ENCODE measurements at places on chromosomes 1 and 21.

DNA sequence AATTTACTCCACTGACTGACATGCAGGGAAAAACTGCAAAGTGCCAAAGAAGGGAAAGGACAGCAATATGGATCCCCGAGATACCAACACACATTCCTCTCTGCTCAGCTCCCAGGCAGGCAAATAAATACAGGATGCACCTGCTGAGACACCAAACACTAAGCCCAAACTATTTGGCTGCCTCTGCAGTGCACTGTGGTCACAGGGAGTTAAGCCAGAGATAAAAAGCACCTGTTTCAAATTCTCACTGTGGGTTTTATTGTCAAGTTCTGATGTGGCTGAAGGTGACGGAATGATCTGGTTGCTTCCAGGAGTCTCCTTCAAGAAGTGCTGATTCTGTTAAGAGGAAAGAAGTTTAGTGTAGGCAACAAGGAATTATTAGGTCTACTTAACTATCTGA lies 17.7 kb downstream of the TEX38 start:
- DNase-seq, result peak; percentile 31

- DNase-seq, result no peak
These were observed 62.0 kb upstream of the SAMD11 start for GRCh38 chr1:861714-862113.

DNA sequence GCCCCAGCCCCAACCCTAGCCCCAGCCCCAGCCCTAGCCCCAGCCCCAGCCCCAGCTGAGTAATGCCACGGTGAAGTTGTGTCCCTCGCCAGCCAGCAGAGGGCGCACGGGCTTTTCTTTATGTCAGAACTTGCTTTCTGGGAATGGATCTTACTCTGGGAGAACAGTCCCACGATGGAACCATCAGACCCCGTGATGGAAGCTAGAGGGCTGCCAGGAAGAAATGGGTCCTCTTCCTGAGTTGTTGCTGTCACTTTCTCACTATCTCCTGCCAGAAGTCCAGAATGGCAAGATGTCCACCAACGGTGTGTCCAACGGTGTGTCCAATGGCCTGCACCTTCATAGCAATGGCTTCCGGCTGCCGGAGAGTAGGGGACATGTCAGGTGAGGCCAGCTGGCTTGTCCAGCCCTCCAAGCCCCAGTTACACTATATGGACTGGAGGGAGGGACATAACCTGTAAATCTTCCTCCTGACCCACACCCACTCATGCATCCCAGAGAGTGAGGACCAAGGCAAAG lies 25.1 kb upstream of the TMEM222 start:
- peak; percentile 43 for DNase-seq

DNA sequence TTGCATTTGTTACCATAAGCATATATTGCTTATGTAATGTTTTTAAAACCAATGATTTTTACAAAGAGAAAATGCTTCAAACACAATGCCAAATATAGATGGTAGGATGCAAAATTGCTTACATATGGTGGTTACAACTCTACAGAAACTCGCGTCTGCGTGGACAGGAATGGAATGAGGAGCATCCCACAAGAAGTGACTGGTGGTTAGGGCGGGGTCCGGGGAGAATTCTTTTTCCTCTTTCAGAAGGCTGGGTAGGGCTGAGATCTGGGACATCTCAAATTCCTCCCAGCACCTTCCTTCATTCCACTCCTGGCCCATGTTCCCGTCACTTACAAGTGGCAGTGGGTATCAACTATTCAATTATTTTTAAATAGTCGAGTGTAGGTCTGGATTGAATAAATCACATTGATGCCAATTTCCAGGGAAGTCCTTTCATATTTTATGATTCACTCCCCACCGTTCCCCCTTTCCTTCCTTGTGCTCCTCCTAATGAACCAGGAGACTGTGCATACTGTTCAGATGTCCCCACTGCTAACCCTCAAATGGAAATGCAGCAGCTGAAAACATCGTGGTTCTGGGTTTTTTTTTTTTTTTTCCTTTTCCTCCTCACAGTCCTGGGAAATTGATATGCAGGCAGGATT lies 174.5 kb upstream of the POU3F1 start:
- DNase-seq, result peak; percentile 37

GRCh38 chr1:232036181-232036933 lies 409.8 kb downstream of the DISC1 start:
- DNase-seq, result no peak

Measured in trophoblast cell (in vitro differentiated cells and primary cell).